ENCODE measurements at places on chromosomes 7 and 10.

DNA sequence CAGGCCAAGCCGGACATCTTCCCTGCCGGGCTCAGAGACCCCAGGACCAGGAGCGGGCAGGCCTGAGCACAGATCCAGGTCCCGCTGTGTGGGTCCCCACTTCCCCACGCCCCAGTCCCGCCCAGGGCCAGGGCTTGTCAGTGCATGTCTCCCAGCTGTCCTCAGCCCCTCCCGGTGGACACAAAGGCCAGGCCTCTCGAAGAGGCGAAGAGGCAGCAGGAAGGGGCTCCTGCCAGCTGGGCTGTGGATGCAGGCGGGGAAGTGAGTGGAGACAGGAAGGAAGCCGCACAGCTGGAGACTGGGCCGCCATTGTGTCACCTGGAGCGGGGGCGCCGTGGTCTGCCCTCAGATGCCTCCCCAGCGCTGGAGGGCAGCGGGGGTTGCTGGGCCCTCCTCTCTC, 4.8 kb downstream of the GRIFIN start:
- DNase-seq, result no peak

GRCh38 chr10:43821103-43821502, 172.4 kb upstream of the ZNF32 start:
- DNase-seq, result no peak

DNA sequence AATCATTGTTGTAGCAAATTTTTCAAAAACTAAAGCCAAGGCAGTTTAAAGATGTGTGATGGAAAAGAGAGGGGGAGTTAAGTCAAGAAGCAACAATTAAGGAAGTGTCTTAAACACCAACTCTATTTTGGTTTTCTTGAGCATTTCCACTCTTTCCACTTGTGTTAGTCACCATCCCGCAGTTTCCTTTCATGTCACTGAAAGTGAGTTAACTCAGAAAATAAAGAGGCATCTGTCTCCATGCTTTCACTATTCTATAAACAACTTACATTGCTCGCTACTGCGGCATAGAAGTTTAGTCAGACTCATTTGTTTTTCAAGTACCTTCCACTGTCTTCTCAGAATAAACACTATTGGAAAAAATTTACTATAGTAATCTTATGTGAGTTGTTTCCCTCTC, 284.9 kb upstream of the SEMA3D start:
- DNase-seq, result no peak

GRCh38 chr7:8197994-8198698, 63.8 kb downstream of the ICA1 start:
- DNase-seq, result no peak

GRCh38 chr7:4270268-4270667, 411.8 kb upstream of the FOXK1 start:
- DNase-seq, result no peak

- DNase-seq, result no peak
These were observed 139.2 kb upstream of the PTER start for GRCh38 chr10:16297642-16298041.

- DNase-seq, result no peak
These were observed 1.1 kb upstream of the MACC1 start for GRCh38 chr7:20218279-20218678.

DNA sequence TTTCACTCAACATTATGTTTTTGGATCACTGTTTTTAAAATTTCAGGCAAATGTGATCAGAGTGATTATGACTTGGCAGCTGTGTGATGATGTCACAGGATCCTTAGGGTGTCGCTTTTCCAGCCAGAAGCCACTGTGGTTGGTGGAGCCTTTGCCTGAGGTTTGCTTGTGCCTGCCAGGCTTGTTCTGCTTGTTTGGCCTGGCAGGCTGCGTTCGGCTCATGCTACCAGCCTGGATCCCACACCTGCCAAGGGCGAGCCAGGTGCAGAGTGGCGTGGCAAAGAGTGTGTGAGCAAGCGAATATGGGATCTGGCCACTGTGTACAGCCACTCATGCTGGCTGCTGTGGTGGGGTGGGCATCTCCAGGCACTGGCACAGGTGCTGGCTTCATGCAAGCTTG, 55.7 kb downstream of the ADK start:
- no peak for DNase-seq

GRCh38 chr10:61475449-61475873, 22.3 kb upstream of the TMEM26 start:
- no peak for DNase-seq

DNA sequence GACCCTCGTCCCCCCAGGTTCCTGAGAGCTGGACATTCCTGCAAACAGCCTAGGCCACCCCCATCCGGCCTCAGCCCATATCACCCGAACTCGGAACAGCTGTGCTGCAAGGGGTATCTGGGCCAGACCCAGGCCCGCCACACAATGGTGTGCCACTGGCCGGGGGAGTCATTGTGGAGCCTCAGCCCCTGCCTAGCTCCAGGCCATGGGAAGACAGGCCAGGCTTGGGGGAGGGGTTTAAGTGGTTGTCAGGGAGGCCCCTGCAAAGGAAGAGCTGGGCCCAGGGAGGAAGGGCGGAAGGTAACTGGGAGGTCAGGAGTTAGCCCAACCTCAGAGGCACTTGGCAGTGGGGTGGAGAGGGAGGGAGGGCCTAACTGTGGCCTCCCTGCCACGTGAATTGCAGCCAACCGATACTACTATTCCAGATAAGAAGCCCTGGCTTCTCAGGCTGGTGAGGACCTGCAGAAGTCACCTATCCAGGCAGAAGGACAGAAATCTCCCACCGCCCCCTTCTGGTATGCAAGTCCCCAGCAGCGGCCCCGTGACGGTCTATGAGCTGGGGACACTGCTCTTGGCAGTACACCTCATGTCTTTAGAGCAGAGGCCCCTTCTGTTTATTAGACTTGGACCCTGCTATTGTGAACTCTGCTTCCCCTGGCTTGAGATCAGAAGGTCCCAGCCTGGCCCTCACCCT, 26.8 kb downstream of the VSIR start:
- no peak for DNase-seq

DNA sequence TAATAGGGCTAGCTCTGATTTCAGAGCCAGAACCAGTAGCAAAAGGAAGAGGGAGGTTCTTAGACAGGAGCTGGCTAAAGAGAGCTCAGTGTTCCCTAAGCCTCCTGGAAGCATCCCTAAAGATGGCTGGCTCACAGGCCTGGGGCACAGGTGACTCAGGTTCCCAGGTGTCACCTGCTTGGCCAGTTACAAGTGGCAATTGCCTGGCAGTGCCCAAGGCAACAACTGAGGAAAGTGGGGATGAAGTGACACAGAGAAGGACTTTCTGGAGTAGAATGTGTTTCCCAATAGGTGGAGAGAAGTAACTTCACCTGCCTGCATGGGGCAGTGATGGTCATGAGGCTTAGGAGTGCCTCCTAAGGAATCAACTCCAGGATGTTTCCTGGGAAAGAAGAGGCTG, 66.5 kb upstream of the EEPD1 start:
- DNase-seq, result no peak

DNA sequence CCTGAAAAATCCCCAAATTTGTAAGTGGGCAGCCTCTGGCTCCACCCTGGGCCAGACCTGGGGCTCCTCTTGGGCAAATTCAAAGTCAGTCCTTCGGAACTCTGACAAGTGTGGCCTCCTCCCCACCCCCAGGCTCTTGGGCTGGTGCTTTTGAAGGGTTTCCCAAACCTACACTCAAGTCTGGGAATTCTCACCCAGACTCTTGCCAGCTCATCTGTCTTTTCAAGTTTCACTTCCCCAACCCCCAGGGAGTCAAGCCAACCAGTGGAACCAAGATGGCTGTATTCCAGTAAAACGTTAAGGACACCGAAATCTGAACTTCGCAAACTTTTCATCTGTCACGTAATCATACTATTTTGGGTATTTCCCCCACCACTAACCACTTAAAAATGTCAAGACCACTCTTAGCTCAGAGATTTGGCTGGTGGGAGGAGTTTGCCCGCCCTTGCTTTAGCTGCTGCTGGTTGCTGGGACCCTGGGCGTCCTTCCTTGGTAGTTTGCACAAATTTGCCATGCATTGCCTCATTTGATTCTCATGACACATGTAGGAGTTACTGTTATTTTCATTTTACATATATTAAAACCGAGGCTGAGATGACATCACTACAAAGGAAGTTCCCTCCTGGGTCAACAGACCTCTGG, 1.7 kb upstream of the MYO1G start:
- no peak for DNase-seq

GRCh38 chr10:69686866-69687265, 56.8 kb downstream of the FAM241B start:
- DNase-seq, result no peak

GRCh38 chr10:24884316-24884715, 68.1 kb downstream of the PRTFDC1 start:
- no peak for DNase-seq

GRCh38 chr7:36946401-36946739, 222.1 kb upstream of the AOAH start:
- DNase-seq, result no peak

DNA sequence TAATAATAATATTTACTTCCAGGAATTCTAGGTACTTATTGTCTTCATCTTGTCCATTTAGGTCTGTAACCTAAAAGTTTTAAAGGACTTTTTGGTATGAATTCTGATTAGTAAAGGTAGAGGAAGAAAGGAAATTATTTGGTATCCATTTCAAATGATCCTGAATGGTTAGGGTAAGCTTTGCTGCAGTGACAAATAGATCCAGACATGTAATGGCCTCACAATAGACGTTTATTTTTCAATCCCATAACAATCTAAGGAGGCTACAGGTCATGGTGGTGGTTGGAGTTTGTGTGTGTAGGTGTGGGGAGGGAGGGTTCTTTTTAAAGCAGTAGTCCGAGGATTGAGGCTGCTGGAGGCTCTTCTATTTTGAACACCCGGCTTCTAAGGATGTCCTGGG, 5.3 kb downstream of the FBH1 start:
- no peak for DNase-seq

DNA sequence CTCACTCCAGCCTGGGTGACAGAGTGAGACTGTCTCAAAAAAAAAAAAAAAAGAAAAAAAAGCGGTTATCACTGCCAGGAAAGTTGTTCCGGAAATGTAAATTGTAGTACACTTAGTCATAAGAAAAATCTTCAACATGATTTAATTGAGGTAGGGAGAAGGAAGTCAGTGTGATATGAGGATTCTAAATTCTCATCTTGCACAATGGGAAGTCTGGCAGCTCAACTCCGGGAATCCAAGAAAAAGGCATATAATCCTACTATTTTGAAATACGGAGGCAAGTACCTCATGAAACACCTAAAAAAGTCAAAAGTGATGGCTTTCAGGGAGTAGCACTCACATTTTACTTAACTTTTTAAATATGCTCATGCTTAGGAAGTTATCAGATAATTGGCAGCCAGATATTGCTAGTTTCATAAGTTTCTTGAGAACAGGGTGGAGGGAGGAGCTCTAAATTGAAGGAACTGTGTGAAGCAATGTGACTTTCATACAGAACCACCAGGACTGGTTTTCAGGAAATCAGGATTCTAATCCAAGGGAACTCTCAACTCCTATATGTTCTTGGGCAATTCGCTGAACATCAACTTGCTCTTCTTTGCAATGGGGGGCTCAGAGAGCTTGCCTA, 2.7 kb upstream of the C7orf25 start:
- DNase-seq, result no peak

DNA sequence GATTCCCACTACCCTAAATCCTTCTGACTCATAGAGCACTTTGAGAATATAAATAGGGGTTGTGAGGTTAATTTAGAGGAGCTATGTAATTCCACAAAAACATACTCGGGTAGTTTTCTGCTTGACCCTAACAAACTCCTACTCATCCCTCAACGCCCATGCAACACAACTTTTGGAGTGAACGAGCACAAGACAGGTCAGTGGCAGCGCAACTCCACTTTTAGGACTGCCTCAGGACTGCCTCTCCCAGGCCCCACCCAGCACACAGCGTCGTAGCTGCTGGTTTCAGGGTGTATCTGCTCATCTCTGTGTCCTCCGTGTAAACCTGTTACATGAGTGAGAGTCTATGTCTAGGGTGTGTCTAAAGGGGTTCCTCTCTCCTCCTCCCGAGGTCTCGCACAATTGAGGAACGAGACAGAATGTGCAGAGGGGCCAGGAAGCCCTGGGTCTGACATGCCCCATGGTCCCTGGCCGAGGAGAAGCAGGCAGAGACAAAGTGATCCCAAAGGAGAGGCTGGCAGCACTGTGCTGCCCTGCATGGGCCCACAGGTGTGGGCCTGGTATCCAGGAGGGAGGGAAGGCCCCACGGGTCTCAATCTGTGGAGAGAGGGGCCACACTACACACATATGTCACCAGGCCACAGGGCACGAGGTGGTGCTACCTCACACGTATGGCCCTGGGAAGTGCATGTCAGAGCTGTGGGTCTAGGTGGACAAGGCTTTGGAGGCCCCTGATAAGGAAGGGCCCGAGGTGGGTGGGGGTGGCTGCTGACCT, 45.5 kb downstream of the CAMK2B start:
- no peak for DNase-seq

DNA sequence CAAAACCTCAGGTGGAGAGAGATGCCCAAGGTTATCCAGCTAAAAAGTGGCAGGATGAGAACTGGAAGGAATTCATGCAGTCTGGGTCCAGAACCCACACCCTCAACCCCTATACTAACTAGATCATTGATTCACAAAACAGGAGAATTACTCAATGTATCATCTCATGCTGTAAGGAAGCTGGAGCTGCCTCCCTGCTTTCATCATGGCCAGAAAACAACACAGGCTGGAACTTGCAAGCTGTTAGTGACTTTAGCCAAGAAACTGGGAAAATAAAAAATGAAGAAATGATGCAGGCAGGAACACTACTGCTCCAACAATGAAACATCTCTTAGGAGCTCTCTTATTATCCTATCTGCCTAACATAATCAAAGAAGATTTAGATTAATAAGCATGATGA, 619.8 kb upstream of the CELF2 start:
- DNase-seq, result no peak

GRCh38 chr7:148395990-148396716, 194.4 kb upstream of the C7orf33 start:
- DNase-seq, result no peak

GRCh38 chr10:103576862-103577261, 83.4 kb downstream of the NEURL1 start:
- no peak for DNase-seq

DNA sequence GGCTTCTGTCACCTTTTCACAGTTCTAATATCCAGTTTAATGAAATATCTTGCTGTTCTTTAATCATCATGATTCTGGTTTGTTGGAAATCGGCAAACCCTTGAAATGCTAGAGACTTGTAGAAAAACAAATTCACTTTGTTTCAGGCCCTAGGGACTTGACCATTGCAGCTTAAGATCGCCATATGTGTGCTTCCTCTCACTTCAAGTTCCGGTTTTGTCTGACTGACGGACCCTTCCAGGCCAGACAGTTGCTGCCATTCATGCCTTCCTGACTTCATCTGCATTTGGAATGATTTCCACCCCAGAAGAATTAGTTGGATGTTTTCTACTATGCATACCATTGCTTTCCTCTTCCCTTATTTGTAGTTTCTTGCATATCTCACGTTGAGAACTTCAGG, 125.6 kb downstream of the CELF2 start:
- DNase-seq, result no peak

DNA sequence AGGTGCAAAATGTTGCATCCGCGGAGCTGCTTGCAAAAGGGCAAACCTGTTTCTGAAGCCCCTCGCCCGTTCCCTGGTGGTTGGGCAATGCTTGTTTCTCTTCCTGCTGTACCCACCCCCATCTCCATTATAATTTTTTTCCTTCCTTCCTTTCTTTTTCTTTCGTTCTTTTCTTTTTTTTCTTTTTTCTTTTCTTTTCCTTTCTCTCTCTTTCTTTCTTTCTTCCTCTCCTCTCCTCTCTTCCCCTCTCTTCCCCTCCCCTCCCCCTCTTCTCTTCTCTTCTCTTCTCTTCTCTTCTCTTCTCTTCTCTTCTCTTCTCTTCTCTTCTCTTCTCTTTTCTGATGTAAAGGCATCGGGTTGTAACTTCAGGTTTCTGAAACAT, 278.2 kb downstream of the GATA3 start:
- DNase-seq, result no peak

Measured in activated T-cell treated with anti-CD3 and anti-CD28 coated beads for 4 hours (primary cell).